ENCODE measurements at places on chromosomes 4 and X.

- DNase-seq: no peak
Measured at GRCh38 chrX:87924619-87925018, 407.0 kb downstream of the KLHL4 start.

DNA sequence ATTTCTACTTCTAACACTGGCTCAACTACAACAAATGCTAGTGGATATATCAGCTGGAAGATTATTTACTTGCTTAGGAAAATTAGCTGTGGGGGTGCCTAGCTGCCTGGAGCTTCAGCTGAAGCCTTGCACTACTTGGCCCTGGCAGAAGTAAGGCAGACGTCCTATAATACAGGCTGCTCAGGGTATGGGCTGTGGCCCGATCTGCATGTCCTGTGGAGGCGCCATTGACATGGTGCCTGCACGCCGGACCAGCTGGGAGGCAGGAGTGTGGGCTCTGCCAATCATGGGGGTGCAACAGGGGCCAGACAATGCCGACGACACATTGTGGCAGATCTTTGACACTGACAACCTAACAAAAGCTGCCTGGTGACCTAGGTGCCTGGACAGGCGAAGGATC, 31.6 kb upstream of the UCP1 start:
- no peak for DNase-seq

DNA sequence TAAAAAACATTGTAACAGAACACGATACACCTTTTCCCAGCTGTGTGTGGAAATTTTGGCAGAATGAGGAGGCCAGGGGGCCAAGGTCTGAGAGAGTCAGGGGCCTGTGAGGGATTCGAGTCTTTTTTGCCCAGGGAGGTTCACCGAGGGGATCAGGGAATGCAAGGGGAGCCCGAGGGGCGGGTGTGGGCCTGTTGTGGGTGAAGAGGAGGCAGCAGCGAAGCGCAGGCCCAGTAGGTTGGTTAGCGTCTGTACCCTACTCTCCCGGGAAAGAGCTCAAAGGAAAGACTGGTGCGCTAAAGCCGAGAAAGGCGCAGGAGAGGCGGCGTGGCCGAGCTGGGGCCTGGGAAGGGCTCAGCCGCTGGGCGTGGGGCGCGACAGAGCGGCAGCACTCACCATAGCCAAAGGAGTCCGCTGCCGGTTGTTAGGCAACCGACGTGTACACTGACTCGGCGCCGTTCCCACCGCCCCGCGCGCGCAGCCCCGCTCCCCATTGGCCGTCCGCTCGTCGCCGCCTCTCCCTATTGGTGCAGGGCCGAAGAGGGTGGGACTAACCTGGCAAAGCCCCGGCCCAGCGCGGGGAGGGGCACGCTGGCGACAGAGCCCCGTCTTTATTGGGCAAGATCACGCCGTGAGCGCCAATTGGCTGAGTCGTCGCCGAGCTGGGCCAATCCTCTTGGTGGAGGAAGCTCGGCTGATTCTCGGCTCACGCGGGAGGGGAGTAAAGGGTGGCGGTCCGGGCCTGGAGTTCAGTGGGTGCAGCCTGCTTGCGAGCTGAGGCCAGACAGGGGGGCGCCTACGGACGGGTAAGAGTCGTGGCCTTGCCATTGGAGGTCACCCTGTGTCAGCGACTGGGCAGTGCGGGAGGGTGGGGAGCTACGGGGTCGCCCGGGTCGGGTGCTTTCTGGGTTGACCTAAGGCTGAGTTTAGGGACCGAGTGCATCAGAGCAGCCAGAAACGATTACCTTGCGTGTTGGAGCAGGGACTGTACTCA, at the start of the genes CETN2 and NSDHL:
TSS of gene CETN2 (minus strand) at position 446 of the 994 bp plus-strand sequence. CDS start at position 399, 47 bp downstream.
TSS of gene NSDHL (plus strand) at position 752 of the 994 bp plus-strand sequence. CDS start 15,262 bp downstream, outside the sequence.
- peak; percentile 97 for DNase-seq

DNA sequence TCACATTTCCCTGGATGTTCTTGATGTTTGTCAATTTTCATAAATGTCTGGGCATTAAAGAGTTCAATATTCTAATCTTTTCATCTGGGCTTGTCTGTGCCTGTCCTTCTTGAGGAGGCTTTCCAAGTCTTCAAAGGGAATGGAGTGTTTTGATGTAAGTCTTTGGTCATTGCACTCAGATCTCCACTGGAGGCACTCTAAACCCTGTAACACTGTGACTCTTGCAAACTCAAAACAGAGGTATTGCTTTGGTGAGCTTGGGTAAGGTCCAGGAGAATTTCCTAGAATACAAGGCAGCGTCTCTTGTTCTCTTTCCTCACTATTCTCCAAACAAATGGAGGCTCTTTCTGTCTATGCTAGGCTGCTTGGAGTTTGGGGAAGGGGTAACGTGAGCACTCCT, 1118.1 kb upstream of the PABPC4L start:
- DNase-seq: no peak

GRCh38 chrX:108064001-108064400, 19.1 kb downstream of the VSIG1 start:
- no peak for DNase-seq

DNA sequence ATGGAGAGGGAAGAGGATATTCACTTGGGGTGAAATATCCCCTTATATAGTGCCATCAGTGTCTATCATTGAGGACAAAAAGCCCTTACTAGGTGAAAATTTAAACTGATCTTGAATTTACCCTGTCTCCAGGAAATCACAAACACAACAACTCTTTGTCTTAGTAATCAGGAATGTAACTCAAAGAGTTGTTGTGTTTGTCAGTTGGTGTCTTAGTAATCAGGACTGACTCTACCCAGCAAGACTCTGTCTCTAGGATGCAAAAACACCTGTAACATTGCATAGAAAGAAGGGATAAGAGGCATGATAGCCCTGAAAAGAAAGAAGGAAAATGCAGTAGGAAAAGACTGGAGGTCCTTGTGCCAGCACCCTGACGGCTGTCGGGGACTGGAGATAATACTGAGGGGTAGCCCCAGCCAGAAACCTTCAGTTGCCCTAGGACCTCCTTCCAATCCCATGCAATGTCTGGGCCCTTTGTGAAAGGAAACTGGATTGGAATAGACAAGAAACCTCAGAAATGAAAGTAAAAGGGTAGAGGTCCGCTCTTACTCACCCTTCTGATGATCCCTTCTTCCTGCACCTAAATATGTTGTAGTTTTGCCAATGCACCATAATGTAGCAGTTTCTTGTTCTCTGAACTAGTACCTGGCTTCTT, 45.3 kb downstream of the HMGB2 start:
- DNase-seq: peak; percentile 26

DNA sequence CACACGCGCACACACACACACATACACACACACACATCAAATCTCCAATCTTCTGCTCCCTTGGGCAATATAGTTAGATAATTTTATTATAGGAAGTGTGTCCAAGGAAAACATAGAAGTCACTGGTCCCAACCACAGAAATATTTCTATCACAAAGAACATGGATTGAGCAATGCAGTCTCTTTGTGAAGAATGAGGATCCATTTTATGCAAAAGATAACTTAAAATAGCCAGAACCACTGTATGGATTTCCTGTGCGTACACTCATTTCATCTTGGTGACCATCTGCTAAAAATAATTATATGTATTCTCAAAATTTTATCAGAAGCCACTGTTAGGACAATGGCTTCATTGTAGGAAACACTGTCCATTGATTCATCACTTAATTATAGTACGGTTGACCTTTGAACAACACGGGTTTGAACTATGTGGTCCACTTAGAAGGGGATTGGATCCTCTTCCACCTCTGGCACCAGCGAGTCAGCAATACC, 169.6 kb upstream of the MXRA5 start:
- peak; percentile 64 for DNase-seq

DNA sequence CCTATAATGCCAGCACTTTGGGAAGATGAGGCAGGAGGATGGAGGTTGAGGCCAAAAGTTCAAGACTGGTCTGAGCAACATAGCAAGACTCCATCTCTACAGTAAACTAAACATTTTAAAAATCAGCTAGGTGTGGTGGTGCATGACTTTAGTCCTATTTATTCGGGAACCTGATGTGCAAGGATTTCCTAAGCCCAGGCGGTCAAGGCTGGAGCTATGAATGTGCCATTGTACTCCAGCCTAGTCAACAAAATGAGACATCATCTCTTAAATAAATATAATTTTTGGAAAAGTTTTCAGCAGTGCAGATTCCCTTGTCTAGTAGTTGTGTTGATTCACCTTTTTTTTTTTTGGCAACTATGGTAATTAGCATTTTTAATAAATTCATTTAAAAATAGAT, 928.7 kb upstream of the PRKX start:
- no peak for DNase-seq

DNA sequence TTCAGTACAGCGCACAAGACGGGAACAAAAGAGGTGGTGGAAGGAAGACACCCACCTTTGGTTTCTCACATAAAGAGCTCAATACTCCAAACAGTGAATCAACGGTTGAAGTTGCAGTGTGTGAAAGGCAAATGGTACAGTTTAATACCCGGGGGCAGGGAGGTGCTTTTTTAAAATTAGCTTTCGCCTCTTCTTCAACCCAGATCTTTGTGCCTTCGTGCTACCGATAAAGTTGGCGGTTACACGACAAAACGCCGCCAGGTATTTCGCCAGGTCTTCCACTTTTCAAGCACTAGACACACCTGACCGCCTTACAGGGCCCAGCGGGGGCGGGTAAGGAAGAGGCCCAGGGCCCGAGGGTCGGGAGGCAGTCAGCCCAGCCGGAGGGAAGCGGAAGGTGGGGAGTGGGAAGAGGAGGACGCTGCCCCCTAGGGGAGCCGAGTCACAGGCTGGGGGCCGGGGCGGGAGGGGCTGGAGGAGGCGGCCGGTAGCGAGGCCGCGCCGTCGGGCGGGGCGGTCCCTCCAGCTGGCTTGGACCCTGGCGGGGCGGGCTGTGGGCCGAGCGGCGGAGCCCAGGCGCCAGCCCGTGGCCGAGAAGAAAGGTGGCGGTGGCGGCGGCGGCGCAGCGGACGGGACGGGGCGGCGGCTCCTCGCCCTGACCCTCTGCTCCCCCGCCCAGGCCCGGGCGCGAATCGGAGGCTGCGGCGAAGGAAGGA, 16.0 kb downstream of the UTP3 start:
- DNase-seq: peak; percentile 51

- no peak for DNase-seq
Measured at GRCh38 chrX:53285591-53285990, 4.2 kb upstream of the IQSEC2 start.

DNA sequence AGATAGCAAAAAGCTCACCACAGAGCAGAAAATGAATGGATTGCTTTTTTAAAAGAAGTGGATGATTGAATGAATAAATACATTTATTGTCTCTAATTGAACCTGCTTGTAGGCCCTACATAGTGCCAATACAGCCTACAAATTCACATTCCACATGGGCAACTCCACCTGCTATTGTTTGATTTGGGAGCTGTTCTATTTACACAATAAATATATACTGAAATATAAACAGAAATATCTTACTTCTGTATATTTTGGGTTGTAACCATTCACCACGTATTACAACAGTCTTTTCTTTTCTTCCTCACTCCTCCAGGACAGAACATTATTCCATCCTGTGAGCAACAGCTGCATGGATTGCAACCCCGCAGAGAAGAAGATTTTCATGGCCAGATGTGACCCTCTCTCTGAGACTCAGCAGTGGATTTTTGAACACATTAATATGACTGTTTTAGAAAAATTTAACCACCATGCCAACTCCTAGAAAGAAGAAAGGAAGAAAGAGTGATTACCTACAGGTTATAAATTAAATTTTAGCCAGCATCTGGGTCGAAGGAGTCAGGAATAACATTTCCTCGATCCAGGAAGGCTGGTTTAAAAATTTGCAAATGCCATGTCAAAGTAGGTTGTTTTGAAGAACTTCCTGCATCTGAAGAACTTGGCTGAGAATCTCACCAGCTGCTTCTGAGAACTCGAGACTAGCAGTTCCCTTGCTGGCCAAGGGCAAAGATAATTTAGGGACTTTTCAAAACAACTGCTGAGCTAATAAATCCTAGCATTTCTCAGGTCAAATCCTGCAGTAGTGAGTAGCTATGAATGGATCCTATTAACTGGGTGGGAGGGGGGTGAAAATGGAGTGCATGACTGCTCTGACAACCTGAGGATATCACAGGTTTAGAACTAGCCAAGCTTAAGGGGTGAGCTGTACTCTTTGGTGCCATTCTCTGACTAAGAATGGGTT, 128.7 kb upstream of the GALNT7 start:
- no peak for DNase-seq

GRCh38 chr4:1459081-1459721, 53.0 kb upstream of the NKX1-1 start:
- DNase-seq: no peak

DNA sequence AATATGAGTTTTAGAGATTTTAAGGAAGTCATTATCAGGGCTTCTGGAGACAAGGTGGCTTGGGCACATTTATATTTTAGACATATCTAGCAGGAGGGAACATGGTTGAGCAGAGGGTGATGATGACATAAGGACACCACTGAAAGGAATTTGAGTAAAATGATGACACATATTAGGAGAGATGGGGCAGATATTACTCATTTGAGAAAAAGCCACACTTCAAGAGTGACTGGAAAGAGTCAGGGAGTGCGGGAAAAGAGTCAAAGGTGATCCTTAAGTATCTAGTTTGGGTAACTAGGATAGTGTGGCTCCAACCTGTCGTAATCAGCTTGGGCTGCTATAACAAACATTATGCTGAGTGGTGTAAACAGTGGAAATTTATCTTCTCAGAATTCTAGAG, 377.7 kb downstream of the PACRGL start:
- no peak for DNase-seq

DNA sequence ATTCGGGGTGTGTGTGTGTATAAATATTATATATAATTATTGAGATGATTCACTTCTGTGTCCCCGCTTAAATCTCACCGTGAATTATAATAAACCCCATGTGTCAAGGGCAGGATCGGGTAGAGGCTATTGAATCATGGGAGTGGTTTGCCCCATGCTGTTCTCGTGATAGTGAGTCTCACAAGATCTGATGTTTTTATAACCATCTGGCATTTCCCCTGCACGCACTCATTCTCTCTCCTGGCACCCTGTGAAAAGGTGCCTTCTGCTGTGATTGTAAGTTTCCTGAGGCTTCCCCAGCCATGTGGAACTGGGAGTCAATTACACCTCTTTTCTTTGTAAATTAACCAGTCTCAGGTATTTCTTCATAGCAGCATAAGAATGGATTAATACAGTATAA, 851.4 kb upstream of the AGA start:
- no peak for DNase-seq

DNA sequence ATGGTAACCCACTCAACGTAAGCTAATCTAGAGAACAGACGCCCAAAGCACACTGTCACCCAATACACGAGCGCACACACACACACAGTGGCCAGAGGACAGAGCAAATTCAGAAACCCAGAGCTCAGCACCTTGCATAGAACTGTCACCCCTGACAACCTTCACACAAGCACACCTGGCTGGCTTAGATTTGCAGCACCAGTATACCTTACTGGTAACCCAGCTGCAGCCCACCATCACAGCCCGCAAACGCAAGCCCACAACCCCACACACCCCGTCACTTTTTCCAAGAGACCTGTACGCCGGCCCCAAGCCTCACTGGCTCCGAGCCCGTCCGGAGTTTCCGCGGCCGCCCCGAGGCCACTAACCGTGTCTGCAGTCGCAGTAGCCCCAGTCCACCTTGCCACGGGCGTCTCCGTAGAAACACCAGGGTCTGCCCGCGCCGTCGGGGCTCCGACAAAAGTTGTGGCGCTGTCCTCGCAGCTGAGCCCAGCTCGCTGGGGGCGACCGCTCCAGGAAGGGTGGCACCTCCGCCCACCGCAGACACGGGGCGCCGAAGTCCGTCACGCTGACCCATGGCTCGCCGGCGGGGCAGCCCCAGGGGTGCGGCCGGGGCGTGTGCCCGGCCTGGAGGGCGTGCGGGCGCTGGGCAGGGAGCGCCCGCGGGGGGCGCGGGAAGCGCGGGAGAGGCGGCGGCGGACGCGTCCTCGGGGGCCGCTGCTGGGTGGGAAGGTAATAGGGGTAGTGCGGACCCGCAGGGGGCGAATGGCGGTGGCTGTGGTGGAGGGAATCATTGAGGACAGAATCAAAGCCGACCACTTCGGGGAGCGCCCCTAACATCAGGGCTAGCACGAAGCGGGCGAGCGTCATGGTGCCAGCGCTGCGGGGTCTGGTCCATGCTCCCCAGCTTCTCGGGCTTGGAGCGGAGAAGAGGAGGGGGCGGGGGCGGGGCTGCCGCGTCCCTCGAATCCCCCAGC, 664 bp downstream of the PRSS12 start:
- no peak for DNase-seq
